ENCODE measurements at places on chromosomes 7 and 10.

- DNase-seq: no peak
These were observed 885.7 kb upstream of the CELF2 start for GRCh38 chr10:10132009-10132408.

DNA sequence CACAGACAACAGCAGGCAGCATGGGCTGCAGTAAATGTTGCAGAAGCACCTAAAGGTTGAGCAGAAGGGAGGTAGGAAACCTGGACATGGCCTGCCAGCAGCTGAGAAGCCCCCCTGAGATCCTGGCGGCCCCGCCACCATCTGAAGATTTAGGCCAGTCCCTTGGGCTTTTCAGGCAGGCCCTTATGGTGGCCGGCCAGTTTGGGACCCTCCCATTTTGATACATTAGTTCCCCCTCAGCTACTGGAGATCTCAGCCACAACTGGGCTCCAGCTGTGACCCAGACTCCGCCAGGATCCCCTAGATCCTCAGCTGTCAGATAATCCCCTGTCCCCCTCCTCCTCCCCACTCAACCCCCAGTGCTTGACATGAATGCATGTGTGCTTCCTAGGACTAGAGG, 34.4 kb downstream of the ZNF783 start:
- DNase-seq: no peak

DNA sequence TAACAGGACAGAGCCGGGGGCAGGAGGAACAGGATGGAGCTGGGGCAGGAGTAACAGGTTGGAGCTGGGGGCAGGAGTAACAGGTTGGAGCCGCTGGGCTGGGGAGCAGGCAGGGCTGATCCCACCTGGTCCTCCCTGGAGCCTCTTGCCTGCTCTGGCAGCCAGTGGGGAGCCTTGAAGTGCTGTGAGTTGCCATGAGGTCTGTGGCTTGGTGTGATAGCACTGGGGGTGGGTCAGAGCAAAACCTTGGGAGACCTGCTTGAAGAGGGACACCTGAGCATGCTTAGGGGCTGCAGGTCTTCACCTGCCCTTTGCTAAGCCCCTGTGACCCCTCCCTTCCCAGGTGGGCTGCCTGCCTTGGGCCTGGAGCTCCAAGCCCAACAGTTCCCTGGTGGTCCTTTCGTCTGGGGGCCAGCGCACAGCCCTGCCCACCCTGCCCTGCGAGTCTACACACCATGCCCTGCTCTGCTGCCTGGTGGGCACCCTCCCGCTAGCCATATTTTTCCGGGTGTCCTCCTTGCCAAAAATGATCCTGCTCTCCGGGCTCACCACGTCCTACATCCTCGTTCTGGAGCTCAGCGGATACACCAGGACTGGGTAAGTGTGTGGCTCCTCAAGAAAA, 111.6 kb downstream of the ADCY1 start:
- no peak for DNase-seq

DNA sequence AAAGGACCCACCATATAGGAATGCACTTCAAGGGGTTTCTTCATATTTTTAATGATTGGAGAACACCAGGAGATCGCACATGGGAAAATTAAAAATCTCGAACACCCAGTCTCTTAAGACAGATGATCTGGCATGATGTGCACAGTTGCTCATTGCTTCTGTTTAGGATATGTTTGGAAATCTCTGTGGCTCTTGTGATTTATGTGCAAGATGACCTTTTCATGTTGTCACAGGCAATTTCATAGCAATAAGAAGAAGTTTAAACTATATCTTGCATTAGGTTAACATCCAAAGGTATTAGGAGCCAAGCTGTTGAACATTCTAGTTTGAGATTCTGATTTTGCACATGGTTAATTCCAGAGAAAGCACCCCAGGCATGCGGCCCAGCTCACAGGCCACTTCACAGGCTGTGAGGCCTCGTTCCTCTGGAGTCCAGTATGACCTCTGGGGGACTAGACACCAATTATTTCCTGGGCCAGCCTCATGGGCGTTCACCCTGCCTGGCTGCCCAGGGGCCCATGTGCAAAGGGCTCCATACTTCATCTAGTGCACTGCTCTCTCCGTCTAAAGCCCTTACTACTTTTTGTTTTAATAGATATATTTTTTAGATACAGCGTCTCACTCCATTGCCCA, 28.4 kb downstream of the CAMK1D start:
- DNase-seq: no peak

DNA sequence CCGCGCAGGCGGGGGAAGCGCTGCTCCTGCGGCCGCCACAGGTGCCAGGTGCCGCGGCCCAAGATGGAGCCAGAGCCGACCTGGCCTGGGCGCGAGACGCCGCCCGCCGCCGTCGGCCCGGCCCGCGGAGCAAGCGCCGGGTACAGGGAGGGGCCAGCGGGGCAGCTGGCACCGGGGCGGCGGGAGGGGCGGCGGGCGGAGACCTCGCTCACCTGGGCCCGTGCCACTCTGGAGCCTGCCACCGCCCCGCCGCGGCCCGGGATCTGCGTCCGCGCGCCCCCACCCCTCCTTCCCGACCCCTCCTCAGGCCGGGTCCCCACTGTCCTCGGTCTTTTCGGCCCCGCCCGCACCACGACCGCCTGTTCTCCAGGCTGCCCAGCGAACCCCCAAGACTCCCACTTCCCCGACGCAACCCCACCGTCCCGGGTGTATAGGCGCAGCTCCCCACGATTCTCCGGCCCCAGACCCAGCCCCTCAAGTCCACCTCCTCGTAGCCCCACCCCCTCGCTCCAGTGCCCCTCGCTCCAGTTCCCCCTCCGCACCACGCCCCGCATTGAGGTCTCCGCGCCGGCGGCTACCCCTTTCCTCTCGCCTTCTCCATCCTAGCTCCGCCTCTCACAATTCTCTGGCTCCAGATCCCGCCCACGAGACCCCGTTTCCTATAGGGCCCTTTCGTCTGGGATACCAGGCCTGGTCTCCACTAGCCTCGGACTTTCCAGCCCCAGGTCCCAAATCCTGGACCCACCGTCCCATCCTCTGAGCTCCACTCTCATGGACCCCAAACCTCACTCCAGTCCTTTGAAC, at the start of gene GPRIN2:
GPRIN2 (minus strand) TSS at position 144 of the 804 bp plus-strand sequence. CDS start 5,922 bp downstream, outside the sequence.
- DNase-seq: no peak

- DNase-seq: no peak
These were observed 471.1 kb upstream of the GALNT17 start for GRCh38 chr7:70660819-70661191.

GRCh38 chr10:114823077-114823463, 1.5 kb downstream of the FHIP2A start:
- no peak for DNase-seq

DNA sequence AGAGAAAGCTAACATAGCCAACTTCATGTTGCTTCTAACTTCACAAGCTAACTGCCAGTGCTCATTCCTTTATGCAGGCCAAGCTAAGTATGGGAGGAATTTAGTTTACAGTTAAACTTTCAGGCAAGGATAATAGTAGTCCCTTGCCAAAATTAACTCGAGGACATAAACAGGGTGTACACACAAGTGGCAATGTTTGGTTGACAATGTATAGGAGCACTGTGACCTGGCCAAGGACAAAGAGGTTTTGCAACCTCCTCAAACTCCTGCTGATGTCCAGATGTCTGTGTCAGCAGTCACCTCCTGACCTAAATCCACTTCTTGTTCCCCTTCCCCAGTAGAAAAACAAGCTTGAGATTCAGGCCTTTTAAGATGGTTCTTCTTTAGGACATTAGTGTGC, 494.6 kb upstream of the KLF6 start:
- no peak for DNase-seq

DNA sequence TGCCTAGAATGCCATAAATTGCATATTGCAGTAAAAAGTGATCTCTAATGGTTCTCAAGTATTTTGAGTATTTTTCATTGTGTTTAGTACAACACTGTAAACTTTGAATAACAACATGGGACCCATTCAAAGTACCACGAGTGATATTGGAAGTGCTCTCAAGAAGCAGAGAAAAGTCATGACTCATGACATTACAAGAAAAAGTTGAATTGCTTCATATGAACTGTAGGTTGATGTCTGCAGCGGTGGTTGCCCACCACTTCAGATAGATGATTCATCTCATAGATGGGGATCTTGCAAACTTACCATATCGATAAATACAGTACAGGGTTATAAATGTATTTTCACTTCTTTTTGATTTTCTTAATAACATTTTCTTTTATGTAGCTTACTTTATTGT, 33.9 kb downstream of the ENTPD1 start:
- no peak for DNase-seq

GRCh38 chr10:54284526-54285193, 516.4 kb downstream of the PCDH15 start:
- DNase-seq: no peak

DNA sequence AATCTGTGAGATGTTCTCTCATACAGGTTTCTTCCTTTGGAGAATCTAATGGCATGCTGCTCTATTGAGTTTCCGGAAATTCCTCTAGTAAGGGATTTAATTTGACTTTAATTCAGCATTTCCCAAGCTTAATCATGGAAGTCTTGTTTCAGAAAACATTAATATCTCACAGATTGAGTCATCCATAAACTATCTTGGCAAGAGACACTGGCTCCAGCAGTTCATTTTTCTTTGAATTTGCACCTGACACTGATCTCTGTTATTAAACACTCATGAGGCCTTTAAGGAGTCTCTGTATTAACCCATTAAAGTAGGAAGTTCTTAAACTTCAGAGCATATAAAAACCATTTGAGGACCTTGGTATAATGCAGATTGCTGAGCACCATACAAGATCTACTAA, 3.6 kb upstream of the ITGB8 start:
- DNase-seq: no peak

- no peak for DNase-seq
These were observed 7.9 kb downstream of the SLC25A28 start for GRCh38 chr10:99612167-99612831.

- no peak for DNase-seq
These were observed 3.1 kb downstream of the CD36 start for GRCh38 chr7:80641548-80641947.

DNA sequence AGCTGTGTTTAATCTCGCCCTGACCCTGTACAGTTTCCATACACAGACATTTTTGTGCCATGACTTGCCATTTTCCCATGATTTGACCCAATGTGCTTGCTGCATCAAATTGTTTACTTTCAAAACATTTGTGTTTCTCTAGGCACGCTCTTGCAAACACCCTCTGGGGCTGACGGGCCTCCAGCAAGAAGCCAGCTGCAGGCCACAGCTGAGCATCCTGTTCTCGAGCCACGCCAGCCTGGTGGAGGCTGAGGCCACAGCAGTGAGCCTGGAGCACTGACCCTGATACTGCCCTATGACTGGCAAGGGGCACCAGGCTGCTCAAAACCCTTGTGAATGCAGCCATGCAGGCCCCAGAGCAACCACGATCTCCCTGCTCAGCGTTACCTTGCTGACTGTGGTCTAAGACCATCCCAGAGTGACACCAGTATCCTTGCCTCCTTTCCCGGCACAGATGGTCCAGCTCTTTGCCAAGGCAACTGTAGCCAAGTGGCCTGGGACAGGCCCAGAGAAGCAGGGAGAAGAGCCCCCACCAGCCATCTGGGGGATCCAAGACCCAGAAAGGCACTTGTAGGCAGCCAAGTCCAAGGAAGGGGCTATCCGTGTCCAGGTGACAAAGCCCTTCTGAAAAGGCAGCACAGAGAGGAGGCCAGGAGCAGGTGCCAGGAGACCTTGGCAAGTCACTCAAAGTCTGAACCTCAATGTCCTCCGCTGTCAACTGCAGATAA, 78.5 kb downstream of the OAT start:
- no peak for DNase-seq

DNA sequence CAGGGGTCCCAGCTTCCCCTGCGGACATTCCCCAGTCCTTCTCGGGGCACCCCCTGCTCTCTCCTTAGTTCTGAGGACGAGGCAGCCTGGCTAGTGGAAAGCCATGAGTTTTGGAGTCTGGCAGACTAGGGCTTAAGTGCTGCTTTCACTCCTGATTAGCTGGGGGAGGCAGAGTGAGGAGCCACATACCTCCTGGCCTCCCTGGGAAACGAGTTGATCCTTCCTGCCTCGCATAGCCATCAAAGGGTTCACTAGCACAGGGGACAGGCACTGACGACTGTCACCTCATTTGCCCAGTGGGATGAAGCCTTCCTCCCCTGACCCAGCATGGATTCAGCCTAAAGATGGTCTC, 402.5 kb downstream of the RPS24 start:
- DNase-seq: no peak

DNA sequence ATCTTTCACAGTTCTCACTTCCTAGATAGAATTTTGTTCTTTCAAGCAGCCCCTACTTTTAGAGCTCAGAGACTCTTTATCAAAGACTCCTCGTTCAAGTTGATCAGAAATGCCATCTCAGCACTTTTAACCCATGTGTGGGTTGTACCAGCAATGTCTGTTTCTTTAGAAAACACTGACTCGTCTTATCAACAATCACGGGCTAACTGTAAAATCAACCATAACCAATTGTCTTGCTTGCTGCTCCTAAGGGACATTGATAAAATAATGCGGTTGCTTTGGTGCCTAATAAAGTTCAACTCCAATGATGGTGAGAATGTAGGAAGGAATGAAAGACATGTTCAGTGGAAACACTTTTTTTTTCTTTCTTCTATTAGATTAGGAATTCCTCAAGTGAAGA, 12.9 kb upstream of the CDK6 start:
- DNase-seq: no peak

GRCh38 chr10:86960863-86961434, 2.5 kb downstream of the SNCG start:
- no peak for DNase-seq

DNA sequence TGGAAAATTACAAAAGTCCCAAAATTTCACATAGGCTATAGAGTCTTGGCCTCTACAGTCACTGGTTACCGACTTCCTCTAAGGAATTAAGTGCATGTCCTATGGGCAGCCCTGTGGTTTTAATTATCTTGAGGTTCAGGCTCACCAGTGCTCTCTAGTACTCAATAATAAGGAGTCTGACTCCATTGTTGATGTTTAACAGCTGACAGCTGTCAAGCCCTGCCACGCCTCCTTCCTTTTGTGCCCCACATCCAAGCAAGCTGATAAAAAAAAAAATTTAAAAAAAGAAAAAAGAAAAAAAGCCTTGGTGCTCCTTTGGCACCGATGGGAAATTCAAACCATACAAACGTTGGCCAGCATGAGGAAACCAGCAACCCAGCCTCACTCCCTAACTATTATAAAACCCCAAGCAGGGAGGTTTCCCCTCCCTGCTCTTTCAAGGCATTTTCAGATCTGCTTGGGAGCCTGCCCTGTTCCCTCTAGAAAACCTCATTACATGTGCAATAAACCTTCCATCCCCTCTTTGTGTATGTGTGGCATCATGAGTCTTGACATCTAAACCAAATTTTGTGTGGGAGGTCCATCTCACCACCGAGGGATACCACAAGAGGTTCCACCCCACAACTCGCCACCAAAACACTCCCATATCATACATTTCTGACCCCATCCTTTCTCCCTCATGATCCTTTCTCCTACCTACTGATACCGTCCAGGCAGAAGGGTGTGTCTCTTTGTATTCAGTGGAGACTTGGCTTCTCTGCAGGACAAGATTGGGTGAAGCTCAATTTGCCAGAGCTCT, 70.9 kb upstream of the CCDC71L start:
- no peak for DNase-seq

DNA sequence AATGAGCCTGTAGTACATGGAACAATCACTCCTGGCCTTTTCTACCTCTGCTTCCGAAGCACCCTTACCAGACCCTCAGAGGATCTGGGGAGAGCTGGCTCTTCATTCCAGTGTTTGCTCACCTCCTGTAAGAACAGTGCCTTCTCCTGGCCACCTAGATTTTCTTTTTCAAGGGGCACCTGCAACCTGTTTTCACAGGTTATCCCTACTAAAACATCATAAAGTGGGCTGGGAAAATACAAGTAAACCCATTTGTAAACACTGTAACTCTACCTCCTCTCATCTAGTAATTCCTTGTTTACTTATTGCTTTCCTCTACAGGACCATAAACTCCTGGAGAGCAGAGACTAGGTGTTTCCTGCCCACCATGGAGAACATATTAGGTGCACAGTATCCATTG, 1.1 kb downstream of the PIK3AP1 start:
- DNase-seq: no peak

GRCh38 chr10:34732926-34733325, 82.2 kb downstream of the PARD3 start:
- no peak for DNase-seq
